Panc1 (cell line): ENCODE measurements at places on chromosomes 2 and 18. TPM values are rescaled to one million over a fixed set of nuclear protein-coding genes. Genes with fewer than 3 reads are reported as not detected.

DNA sequence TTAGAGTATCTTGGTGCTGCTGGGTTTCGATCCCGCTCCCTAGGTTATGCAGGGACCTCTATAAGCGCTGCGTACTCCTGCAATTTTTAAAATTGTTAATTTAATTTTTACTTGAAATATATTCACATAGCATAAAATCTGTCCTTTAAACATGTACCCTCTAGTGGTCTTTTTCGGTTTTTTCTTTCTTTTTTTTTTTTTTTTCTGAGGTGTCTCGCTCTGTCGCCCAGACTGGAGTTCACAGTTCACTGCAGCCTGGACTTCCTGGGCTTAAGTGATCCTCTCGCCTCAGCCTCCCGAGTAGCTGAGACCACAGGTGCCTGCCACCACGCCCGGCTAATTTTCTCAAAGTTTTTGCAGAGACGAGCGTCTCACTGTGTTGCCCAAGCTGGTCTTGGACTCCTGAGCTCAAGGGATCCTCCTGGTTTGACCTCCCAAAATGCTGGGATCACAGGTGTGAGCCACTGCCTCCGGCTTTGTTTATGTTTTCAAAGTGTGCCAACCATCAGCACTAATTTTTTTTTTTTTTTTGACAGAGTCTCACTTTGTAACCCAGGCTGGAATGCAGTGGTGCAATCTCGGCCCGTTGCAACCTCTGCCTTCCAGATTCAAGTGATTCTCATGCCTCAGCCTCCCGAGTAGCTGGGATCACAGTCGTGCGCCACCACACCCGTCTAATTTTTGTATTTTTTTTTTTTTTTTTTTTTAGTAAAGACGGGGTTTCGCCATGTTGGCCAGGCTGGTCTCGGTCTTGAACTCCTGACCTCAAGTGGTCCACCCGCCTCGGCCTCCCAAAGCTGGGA is 585 bp upstream of the MOB1A start:
- no peak for DNase-seq

DNA sequence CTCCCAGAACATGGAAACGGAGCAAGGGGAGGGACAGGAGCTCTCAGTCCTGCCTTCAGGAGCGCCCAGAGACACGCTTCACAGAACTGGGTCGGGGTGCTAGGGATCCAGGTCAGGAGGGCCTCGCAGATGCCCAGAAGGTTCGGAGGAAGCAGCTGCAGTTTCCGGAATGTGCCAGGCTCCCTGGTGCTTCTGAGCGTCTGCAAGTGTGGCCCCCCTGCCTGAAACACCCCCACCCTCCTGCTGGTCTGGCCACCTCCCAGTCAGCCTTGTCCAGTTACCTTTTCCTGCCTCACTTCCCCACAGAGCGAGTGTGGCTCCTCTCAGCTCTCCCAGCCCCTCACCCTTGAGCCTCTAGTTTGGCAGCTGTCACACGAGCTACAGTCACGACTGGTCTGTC is 88.3 kb upstream of the TAF1B start:
- no peak for DNase-seq

DNA sequence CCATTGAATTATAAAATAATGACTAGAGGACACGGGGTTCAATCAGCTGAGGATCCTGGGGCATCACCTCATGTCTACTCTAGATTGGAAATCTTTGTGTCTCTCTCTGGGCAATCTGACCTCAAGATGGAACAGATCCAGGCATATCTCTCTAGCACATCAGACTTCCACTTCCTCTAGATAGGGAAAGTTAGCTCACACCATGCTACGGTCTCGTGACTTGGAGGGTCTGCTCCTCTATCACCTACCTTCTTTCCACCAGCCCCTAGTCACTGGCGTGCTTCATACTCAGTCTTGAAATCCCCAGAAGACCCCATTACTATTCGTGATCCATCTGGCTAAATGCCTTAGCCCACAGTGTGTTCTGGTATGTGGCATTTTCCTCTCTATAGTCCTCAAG is 148.8 kb downstream of the ANKRD44 start:
- no peak for DNase-seq

- no peak for DNase-seq
Measured at GRCh38 chr2:14635391-14635871, 2.9 kb downstream of the LRATD1 start.

- no peak for DNase-seq
Measured at GRCh38 chr18:50447952-50448351, 73.1 kb downstream of the SKA1 start.

- DNase-seq, result no peak
Measured at GRCh38 chr2:133414486-133415209, 153.6 kb downstream of the NCKAP5 start.

DNA sequence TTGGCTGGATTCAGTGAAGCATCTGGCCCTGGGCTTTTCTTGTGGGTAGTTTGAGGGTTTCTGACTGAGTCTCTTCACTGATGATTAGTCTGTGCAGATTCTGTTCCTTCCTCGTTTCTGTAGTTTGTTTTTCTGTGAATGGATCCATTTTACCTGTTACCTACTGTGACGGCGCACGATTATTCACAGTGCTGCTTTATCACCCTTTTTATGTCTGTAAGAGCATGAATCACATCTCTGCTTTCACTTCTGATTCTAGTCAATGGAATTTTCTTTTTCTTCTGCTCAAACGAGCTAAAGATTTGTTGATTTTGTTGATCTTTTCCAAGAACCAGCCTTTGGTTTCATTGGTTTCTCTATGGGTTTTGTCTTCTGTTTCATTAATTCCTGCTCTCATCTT is 60.8 kb downstream of the SLC66A2 start:
- no peak for DNase-seq

DNA sequence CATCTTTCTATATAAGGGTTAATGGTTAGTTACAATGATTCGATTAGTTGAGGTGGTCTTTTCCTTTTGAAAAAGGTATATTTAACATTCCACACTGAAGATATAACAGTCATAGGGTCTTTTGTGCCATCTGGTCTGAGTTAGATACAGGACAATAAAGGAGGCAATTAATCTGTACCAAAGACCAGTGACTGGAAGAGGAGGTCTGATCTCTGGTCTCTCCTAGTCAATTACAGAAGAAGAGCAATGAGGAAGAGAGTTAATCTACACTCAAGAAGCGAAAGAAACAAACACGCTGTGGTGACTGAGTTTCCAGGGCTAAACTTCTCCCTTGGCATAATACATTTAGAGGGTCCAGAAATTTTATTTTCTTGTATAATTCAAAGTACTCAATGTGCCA is 20.7 kb upstream of the RMDN2 start:
- no peak for DNase-seq

The SH3RF3 gene
- total RNA-seq, result 4.9 TPM

The DLX2 gene
- 4.4 TPM for total RNA-seq

The RMC1 gene
- 57.4 TPM for total RNA-seq

The MRO gene
- not detected for total RNA-seq

The NIFK gene
- total RNA-seq, result 84.5 TPM

The LYPD6 gene
- total RNA-seq, result 0.31 TPM

The ARHGEF4 gene
- 0.80 TPM for total RNA-seq

The STPG4 gene
- total RNA-seq, result 0.36 TPM
